Ammon's horn (tissue), 1 donor: ENCODE measurements at places on chromosomes 16 and 17.

- DNase-seq = no peak
Observed at GRCh38 chr16:85006639-85007038, 4.7 kb downstream of the ZDHHC7 start.

- DNase-seq = peak; percentile 64
Observed at GRCh38 chr16:81623365-81624102, 155.6 kb upstream of the PLCG2 start.

DNA sequence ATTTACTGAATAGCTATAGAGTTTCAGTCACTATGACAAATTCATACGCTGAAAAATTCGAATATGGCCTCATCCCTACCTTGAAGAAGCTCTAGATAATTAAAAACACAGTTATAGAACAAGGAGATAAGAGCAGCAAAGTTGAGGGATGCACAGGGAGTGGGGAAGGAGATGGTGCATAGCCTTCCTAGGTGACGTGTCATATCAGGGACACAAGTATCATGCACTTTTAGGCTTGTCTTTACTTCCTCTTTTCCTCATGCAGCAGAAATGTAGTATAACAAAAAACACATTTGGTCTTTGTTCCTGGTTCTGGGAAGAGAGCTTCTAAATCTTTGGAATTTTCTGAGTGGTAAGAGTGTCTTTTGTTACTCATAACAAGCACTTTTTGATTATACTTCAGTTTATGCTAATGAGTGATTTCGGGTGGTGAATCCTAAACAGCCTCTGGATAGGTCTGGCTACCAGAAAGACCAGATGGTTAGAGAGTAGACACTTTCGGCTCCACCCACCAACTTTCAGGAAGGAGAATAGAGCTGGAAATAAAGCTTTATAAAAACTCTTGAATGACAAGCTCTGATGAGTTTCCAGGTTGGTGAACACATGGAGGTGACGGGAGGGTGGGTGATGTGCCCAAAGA, 341.4 kb downstream of the UTP18 start:
- DNase-seq = no peak

- DNase-seq = no peak
Observed at GRCh38 chr17:36876966-36877365, 60.3 kb upstream of the LHX1 start.

- no peak for DNase-seq
Observed at GRCh38 chr16:3501783-3502400, 1.1 kb downstream of the CLUAP1 start.

DNA sequence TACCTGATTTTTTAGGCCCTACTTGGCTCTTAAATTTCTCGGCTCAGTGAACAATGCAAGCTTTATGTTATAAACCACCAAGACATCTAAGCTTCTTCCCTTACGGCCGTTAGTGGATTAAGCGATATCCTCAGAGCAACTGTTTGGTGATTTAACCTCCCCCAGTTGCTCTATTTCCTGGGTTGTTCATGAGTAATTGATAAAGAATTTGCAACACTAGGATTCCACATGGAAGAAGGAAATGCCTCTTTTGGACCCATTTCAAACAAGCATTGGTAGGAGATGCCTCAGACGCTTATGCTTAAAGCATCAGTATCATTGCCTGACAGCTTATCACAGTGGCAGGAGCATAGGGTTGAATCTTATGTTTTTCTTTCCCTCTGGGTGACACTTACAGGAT, 65.3 kb downstream of the RBFOX1 start:
- no peak for DNase-seq

- DNase-seq = no peak
Observed at GRCh38 chr17:75003070-75003956, 9.2 kb upstream of the MRPL58 start.

- DNase-seq = no peak
Observed at GRCh38 chr17:30239089-30239462, 3.6 kb upstream of the SLC6A4 start.

DNA sequence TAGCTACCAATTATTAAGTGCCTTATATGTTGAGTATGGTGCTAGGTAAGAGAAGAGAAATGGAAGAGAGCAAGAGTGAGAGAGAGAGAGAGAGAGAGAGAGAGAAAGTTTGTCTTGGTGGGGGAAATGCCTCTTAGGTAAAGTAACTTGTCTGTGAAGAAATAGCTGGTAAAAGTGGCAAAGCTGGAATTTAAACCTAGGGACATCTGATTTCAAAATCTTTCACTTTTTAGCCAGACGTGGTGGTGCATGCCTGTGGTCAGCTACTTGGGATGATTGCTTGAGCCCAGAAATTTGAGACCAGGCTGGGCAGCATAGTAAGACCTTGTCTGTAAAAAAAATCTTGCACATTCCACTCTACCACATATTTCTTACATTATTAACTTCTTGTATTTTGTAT, 23.0 kb upstream of the CDR2 start:
- DNase-seq = no peak

DNA sequence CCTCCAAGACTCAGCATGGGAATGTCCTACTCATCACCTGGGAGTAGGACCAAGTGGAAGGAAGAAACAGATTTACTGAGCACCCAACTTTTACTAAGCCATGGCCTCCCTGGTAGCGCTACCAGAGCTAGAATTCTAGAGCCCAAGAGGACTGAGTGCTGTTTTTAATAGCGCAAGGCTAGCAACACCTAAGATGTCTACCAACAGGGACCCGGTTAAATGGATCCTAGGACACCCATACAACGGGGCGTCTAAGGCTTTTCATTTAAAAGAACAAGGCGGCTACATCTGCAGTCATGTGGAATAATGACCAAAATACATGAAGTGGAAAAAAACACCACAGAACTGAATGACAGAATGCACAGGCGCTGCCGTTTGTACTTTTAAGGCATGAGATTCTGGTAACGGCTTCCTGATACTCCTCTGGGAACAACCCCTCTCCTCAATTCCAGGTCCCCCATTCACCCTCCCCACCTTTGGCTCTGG, 5.1 kb downstream of the GGA2 start:
- DNase-seq = no peak

DNA sequence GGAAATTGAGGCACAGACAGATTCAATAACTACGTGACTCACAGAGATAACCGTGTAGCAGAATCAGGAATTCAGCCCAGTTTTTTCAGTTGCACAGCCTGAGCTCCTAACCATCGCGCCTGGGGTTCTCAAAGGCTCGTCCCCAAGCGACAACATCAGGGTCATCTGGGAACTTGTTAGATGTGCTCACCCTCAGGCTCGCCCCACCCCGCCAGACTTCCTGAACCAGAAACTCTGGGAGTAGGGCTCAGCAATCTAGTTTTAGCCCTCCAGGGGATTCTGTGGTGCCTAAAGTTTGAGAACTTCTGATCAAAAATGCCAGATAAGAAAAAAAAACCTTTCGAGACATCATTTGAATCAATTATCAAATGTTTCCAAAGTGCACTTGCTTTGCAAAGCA, 559.8 kb downstream of the WWOX start:
- no peak for DNase-seq

- no peak for DNase-seq
Observed at GRCh38 chr17:82048571-82048971, 3.0 kb downstream of the RFNG start.

GRCh38 chr17:82400206-82400605, 17.9 kb upstream of the HEXD start:
- no peak for DNase-seq

DNA sequence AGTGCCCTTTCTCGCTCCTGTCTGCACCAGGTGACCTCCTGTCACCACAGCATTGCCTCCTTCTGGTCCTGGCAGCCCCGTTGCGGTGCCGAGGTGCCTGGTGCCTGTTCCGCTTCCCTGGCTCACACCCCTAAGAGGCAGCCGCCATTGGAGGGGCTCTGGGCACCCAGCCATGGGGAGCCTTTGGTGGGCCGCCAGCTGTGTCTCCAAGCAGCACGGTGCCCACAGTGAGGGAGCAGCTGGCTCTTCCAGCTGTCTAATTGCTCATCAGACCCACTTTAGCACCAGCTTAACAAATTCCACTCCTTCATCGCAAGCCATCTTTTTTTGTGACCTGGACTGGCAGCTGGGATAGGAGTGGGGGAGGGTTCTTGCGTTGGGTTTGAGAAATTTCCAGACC, 276.1 kb downstream of the SNX29 start:
- DNase-seq = no peak

DNA sequence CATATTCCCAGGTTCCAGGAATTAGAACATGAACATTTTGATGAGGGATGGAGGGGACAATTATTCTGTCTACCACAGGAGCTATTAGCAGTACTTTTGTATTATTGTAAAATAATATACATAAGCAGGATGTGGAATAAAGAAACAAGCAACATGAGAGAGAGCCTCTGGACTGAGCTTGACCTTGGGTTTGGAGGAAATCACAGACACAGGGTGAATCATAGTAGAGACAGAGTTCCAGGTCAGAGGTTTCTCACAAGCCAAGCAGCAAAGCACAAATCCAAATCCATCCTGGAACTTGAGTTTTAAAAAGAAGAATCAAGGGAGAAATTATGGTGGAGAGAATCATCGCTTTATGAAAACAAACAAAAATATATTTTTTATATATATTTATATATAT, 5.1 kb downstream of the KRT31 start:
- DNase-seq = no peak

DNA sequence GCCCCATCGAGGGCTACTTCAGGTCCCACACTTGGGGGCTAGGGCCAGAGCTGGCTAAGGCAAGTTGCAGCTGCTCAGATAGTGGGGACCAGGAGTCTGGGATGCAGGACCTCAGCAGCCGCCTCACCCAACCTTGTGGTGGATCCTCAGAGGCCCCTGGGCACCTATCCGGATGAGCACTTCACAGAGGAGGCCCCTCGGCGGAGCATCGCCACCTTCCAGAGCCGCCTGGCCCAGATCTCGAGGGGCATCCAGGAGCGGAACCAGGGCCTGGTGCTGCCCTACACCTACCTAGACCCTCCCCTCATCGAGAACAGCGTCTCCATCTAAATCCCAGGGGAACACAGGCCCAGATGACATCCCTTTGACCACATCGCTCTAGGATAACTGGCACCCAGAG, 9.4 kb downstream of the ALOX15B start:
- DNase-seq = no peak

DNA sequence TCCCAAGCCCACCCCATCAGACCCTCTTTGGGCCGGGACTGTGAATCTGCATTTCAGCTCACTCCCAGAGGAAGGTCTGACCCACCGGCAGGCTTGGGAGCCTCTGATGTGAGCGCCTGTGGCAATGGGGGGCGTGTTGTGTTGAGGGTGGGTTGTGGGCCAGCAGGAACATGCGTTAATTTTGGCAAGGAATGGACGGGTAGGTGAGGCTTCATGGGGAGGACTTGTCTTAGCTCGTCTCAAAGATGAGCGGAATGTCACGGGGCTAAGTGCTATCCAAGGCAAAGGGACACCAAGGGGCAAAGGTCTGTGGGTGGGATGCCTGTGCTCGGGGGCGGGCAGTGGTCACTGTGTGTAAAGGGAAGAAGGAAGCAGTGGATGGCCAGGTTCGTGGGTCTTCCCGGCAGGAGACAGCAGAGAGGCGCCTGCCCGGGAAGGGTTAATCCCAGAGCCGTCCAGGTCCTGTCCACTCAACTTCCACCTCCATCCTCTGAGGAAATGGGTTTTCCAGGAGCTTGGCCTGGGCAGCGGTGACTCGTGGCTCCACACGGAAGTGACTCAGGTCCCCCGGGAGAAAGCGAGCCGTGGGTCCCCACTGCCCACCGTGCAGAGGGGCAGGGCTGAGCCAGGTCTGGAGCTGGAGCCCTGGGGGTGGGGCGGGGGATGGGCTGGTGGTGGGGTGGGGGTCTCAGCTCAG, 17.4 kb downstream of the ADGRG1 start:
- no peak for DNase-seq

DNA sequence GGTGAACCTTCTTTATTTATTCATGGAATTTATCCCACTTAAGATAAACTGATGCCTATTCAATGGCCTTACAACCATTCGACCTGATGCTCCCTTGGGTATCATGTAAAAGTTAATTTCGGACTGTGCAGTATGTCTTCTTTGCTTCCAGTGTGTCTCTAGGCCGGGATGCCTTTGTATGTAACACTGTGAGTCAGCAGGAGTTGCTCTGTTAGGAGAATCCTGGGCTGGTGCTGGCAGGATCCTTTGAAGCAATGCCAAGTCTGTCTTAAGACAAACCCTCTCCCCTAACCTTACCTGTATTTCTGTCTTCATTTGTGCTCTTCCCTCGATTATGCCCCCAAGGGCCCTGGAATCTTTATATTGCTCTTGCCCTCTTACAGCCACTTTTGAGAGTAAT, 37.9 kb upstream of the ABCA8 start:
- DNase-seq = no peak

GRCh38 chr16:57216968-57217367, 28.1 kb upstream of the ARL2BP start:
- DNase-seq = no peak

GRCh38 chr16:23803591-23804123, 32.1 kb upstream of the PRKCB start:
- DNase-seq = peak; percentile 77

- no peak for DNase-seq
Observed at GRCh38 chr16:17232487-17232886, 238.3 kb downstream of the XYLT1 start.

DNA sequence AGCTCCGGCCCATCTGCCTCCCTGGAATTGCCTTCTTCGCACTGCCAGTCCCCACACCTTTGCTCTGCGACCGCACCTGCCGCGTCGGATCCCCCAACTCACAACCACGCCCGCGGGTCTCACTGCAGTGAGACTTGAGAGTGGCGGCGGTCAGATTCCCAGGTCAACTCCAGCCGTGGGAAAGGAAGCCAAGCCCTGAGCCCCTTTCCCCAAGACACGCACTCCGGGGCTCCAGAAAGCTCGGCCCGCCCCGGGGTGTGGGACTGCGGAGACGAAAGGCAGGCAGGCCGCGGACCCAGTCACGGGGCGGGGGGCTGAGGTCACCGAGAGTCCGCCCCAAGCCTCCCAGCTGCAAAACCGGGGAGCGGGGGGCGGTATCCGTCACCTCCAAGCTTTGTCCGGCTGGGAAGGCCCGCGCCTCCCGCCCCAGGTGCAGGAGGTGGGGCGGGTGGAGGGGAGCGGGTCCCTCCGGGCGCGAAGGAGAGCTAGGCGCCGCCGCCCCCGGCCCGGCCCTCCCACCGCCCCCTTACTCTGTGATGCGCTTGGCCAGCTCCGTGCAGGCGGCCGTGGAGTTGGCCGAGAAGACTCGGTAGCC, 615 bp downstream of the PRPSAP1 start:
- no peak for DNase-seq

- DNase-seq = peak; percentile 54
Observed at GRCh38 chr16:89860747-89861304, 12.6 kb upstream of the TCF25 start.
